ENCODE measurements at places on chromosomes 2 and 18.

DNA sequence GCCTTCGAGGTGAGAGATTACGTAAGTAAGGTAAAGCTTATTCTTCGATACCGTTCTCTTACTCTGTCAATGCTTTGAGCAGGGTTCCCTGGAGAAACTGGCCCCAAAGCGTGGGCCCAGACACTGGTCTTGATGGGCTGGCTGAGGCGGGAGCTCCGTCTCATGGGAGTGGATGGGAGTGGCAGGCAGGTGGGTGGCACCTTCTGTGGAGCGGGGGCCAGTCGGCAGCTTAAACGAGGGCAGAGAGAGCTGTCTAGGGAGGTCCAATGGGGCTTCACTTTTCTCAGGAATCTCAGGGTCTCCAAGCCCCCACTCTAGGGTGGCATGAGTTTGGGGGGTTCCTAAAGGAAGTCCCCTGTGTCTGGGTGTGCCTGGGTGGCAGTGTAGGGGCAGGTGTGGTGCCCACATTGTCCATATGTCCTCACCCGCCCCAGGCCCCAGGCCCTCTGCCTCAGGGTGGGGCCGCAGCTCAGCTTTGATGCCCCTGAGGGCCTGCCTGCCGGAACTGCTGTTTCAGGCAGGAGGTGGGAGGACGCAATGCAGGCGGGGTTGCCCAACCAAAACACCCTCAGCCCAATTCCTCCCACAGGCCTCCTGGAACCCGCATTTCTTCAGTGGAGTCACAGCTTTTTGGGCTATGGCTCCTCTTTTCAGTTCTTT lies 32.5 kb upstream of the FOSL2 start:
- DNase-seq: no peak

GRCh38 chr2:172812158-172812744 lies 76.6 kb downstream of the RAPGEF4 start:
- no peak for DNase-seq

DNA sequence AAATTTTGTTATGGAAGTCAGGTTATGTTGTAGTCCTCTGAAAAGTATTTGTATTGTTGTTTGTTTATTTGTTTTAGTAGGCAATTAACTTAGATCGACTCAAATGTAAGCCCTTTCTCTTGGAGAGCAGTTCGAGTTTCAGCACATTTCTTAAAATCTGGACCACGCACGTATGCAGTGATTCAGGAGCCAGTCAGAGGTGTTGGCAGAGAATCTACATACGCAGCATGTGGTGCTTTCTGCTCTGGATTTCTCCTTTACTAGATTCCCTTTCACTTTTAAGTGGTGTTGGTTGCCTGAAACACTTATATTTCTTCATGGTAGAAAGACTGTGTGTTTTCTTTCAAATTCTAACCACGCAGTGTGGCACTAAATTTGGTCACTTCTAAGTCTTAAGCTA lies 773.9 kb upstream of the LRATD1 start:
- no peak for DNase-seq

DNA sequence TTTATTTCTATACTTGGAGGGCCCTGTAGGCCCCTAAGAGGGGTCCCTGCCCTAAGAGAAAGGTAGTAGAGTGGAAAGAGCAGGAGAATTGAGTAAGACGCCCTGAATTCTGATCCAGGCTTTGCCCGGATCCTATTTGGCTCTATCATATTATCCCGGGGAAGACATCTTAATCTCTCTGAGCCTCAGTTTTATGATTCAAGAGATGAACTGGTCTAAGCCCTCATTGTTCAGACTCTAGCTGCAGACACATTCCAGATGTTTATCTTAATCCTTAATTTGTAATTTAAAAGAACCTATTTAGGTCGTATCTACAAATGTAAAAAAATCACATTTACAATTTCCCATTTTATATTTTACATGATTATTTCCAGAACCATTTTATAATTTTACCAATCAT lies 220.1 kb downstream of the AGPS start:
- DNase-seq: no peak

DNA sequence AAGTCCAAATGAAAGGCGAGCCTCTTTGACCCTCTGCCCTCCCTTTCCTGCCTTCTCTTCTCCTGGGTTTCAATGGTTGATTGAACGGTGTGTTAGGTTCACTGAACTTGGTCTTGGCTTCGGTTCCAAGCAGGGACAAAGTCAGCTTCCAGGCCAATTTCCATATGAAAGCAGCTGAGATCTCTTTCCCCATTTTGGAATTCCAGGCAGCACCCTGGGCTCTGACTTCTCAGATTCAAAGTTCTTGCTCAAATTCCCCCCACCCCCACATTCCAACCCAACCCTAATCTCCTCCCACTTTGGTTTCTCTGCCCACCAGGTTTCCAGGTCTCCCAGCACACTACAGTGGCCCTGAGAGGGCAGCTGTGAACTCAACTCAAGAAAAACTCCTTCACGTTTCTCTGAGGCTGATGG lies 231.0 kb downstream of the INSIG2 start:
- no peak for DNase-seq

- no peak for DNase-seq
Measured at GRCh38 chr18:44128365-44128764, 552.3 kb upstream of the SETBP1 start.

DNA sequence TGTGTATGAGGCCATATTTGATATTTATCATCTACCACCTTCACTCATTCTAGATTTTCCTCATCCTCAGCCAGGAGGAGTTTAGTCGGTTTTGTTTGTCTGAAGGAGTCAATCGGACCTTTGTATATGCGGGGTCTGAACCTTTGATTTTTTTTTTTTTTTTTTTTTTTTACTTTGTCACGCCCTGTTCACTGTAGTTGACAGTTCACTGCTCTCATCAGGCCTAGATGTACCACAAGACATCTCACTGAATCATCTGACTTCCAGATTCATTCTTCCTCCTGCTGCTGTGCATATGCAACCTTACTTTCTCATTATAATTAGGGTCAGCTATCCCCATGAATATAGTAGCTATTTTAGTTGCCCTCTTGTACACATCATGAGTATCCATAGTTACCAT lies 133.2 kb downstream of the ARHGAP15 start:
- no peak for DNase-seq

- no peak for DNase-seq
Measured at GRCh38 chr2:211055438-211055837, 499.0 kb downstream of the CPS1 start.

- DNase-seq: no peak
Measured at GRCh38 chr2:152532241-152532640, 185.0 kb downstream of the PRPF40A start.

DNA sequence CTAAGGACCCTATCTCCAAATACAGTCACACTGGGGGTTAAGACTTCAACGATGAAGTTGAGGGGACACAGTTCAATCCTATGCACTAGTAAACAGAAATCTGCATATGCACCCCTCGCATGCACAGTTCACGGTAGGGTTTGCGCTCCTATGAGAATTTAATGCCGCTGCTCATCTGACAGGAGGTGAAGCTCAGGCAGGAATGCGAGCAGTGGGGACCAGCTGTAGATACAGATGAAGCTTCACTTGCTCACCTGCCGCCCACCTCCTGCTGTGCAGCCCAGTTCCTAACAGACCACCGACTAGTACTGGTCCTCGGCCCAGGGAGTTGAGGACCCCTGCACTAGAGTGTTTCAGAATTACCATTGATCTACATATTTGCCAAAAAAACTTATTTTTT lies 40.0 kb upstream of the FAHD2A start:
- no peak for DNase-seq

GRCh38 chr2:33229646-33230045 lies 246.8 kb upstream of the RASGRP3 start:
- no peak for DNase-seq

DNA sequence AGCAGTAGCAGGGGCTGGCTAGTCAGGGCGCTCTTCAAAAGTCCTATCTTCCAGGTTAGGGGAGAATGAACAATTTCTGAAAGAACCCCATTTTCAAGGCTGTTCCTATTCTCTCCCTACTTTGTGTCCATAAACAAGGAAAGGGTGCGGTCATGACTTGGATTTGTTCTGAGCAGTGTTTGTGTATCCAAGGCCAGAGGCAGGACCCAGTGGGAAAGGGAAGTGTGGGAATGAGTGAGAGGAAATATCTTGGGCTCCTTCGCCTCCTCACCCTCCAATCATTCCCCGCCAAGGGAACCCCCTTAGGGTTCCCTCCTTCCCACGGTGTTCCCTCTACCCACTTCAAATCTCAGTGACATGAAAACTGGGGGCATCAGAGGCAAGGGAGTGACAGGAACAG lies 25.5 kb upstream of the SPTBN1 start:
- DNase-seq: no peak

- no peak for DNase-seq
Measured at GRCh38 chr18:56407646-56408180, 230.7 kb downstream of the TXNL1 start.

DNA sequence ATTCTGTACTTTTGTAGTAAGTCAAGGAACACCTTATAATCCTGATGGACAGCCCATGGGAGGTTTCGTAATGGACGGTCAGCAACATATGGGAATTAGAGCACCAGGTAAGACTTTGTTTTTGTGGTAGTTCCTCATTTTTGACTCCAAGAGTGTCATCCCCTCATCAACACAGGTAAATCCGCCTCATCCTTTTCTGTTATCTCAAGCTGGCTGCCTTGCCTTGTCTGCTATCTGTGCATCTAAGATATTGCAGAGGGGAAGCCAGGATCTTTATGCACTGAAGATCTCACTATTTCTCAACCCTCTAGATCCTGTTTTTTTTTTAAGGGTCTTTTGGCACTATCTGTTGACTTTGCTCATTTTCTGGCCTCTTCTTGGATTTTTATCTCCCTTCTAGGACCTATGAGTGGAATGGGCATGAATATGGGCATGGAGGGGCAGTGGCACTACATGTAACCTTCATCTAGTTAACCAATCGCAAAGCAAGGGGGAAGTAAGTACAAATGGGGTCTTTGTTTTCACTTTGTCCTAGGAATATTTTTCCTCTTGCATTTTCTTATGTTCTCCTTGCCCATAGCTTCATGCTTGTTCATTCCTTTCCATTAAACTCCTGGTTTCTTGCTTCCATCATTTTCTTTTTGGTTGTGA lies 133.8 kb downstream of the MEIS1 start:
- no peak for DNase-seq

DNA sequence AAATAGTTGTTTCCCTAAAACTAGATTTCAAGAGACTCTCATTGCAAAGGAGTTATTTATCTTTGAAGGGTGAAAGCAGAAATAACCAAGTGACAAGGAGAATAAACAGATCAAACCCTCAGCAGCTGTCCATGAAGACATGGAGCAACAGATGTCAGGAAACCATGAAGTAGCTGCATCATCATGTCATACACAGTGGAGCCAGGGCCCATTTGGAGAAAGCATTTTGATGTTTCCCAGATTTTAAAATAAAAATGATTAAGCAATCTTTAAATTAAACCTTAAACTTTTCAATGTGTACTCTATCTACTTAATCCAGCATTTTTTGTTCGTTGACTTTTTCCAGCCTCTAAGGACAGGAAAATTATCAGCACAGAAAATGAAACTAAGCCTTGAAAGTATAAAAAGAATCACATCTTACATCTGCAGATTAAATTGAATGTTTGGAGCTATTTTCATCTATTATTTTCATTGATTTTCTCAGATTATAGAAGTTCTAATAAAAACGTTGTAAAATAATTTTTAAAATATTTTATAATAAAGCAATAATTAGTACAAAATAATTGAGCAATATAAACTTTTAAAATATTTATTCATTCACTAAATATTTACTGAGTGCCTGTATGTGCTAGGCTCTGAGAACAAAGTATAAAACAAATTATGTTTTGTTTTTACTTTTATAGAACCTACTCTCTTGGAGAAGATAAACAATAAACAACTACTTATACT lies 860.1 kb downstream of the BCL11A start:
- DNase-seq: no peak

- DNase-seq: no peak
Measured at GRCh38 chr2:233414777-233415570, 60.7 kb downstream of the DGKD start.

GRCh38 chr2:16028644-16029043 lies 88.3 kb downstream of the MYCN start:
- DNase-seq: no peak

- DNase-seq: no peak
Measured at GRCh38 chr18:75433098-75433497, 5.6 kb upstream of the SMIM21 start.

GRCh38 chr2:181258720-181259119 lies 198.5 kb upstream of the ITGA4 start:
- DNase-seq: no peak

GRCh38 chr18:9711361-9712129 lies 3.4 kb downstream of the RAB31 start:
- no peak for DNase-seq

GRCh38 chr2:134420259-134420658 lies 166.4 kb downstream of the MGAT5 start:
- no peak for DNase-seq

- no peak for DNase-seq
Measured at GRCh38 chr2:54673501-54673998, 49.9 kb upstream of the EML6 start.

DNA sequence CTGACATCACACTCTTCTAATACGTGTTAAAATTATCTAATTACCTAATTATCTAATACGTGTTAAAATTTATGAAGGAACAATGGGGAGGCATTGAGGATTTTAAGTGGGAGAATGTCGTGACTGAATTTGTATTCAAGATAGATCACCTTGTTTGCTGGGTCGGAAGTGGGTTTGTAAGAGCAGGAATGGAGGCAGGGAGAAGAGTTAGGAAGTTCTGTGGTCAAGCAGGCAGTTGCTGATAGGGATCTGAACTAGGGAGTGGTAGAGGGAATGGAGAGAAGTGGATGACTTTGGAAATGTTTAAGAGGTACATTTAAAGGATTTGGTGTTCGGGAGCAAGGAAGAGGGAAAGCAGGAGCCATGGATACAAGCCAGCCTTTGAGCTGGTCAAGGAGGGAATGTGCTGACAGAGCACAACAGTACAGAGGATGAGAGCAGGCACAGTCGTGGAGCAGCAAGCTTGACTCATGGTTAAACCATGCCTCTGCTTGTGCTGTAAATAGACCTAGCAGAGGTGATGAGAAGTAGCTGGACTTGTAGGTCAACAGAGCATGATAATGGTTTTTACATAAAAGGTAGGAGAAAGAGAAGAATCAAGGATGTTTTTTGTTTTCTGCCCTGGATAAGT lies 16.2 kb downstream of the IL18RAP start:
- no peak for DNase-seq

DNA sequence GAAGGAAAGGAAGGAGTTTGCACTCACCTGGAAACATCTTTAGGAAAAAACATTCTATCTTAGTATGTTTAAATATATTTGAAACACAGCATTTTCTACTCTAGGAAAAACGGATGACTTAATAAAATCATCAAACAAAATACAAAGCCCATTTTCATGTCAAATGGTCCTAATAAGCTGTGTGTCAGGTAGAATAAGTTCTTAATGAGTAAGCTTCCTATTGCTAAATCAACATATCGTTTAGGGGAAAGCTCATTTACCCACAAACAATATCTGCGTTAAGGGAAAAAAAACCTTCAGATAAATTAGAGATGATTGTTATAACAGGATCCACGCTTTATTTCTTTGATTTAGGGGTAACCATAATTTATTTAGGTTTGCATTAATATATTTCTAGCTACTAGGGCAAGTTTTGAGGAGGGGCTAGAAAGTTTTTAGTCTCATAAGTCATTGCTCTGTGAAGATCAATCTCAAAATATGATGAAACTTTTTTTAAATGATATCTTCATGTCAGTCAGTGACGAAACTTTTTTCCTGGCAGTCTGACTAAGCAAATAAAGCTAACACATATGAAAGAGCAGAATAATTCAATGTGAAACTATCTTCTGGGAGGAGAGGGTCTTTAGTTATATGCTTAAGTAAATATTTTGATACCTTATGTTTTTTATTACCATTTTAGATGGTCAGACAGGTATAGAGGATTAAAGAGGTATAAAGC lies 147.1 kb downstream of the WDSUB1 start:
- no peak for DNase-seq

All from NCI-H2227 treated with DMSO at 0.1 percent for 48 hours (cell line).